ENCODE measurements at places on chromosomes 1 and 21.
A peak's percentile ranks its signal among the peaks of the same experiment; 100 is the strongest.

DNA sequence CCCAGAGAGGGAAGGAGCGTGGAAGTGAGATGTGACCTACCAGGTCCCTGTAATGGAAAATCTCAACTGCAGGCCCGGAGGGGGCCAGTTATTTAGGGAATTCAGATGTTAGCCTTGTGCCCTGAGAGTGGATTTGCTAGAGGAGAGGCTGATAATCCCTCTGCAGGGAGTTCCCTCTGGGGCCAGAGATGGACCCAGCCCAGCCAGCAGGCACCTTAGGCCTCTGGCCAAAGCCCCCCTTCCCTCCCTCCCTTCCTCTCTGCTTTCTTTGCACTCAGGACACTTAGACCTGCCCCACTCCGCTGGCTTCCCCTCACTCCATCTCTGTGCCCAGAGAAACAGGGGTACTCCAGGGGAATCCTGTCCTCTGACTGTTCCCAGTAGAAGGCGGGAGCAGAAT lies 1.5 kb upstream of the ATP1A2 start:
- DNase-seq: no peak

GRCh38 chr1:94621802-94622201 lies 80.2 kb upstream of the F3 start:
- DNase-seq: no peak

GRCh38 chr1:8317647-8318381 lies at the start of gene SLC45A1:
Gene SLC45A1, plus strand, starts transcription at chr1:8318114. Its CDS starts 6,216 bp downstream, at chr1:8324330.
- peak; percentile 92 for DNase-seq

- no peak for DNase-seq
Measured at GRCh38 chr1:227942021-227942715, 5.6 kb downstream of the WNT9A start.

GRCh38 chr1:202007304-202007703 lies 3.1 kb upstream of the ELF3 start:
- DNase-seq: no peak

- no peak for DNase-seq
Measured at GRCh38 chr1:41713557-41714327, 205.0 kb downstream of the HIVEP3 start.

DNA sequence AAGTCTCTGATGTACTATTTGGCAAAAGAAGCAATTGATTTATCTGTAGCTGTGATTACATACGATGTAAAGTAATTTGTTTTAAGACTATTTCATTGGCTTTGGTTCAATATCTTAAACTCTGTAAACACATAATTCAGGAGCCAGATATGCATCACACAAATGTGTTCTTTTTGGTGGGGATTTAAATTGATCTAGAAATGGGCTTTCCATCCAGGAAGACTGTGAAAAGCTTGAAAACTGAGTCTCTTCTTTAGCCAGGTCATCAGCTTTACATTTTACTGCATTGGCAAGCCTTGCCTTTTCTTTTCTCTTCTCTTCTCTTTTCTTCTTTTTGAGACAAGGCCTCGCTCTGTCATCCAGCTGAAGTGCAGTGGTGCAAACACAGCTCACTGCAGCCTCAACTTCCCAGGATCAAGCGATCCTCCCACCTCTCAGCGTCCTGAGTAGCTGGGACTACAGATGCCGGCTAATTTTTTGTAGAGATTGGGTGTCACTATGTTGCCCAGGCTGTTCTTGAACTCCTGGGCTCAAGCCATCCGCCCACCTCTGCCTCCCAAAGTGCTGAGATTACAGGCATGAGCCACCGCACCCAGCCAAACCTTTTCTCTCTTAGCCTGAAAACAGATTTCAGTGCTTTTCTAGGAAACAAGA lies 1.4 kb downstream of the RCAN3 start:
- DNase-seq: no peak

GRCh38 chr1:160171980-160172379 lies 18.4 kb upstream of the CASQ1 start:
- no peak for DNase-seq

DNA sequence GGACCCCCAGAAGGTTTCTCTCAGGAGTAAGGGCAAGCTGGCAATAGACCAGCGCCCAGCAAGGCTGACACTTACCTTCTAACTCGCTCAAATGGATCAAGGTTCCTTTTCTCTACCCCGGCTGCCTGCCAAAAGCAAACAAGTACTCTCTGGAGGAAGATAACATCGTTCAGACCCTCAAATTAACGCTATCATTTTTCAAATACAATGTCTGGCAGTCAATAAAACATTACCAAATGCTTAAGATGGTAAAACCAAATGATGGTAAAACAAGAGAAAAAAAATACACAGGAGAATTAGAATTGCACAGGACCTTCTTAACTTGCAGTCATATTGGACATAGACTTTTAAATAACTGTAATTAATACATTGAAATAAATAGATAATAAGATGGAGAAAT lies 148.1 kb downstream of the SPATA46 start:
- no peak for DNase-seq
